ENCODE measurements at places on chromosomes 13 and 19.

- no peak for DNase-seq
Measured at GRCh38 chr19:42267644-42268141, 1.4 kb upstream of the CIC start.

DNA sequence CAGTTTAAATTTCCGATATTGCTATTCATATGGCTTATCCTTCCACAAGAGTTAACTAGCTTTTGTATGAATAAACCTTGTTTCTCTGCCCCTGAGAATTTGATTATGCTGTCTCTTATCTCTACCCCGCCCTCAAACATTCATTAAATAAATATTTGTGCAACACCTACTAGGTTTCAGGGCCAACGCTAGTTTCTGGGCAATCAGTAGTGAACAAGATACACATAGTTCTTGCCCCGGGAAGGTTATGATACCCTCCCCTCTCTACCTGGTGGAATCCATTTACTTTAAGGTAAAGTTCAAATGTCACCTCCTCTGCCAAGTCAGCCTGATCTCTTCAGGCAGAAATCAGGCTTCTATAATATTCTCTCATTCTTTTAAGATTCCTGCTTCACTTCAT is 16.6 kb upstream of the USP12 start:
- DNase-seq = no peak

DNA sequence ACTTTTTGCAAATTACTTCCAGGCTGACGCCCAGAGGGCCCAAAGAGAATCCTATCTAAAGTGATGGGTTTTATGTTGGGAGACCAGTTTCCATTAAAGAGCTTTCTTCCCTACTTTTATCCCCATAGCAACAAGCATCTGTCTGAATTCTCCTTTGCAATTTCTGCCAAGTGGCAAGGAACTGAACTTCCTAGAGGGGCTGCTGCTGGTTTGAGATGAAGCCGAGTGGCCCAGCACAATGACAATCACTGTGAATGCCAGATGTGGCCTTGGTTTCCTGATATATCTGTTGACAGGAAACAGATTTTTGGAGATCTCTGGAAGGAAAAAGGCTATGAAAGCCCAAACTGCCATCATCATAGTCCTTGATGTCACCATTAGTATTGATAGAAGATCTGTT is 198.6 kb downstream of the OXGR1 start:
- no peak for DNase-seq

- DNase-seq = no peak
Measured at GRCh38 chr13:51856027-51856736, 5.6 kb upstream of the CCDC70 start.

DNA sequence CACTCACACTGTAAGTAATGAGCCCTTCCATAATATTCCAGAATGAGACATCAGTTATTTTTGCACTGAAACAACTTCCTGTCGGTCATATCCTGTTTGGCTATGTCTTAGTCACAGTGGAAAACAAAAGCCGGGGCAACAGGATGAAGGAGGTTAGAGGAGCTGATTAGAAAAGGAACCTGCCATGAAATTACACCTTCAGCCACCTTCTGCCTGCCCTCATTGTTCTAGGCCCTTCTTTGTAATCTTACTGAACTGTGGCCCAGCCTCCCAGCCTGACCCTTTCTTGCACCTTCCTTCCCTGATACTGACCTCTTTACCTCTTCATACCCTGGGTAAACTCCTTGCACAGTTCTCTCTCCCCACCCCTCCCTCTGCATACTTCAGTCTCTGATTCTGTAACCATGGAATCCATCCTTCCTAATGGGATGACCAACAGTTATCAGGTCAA is 67.3 kb downstream of the DOCK9 start:
- DNase-seq = no peak

DNA sequence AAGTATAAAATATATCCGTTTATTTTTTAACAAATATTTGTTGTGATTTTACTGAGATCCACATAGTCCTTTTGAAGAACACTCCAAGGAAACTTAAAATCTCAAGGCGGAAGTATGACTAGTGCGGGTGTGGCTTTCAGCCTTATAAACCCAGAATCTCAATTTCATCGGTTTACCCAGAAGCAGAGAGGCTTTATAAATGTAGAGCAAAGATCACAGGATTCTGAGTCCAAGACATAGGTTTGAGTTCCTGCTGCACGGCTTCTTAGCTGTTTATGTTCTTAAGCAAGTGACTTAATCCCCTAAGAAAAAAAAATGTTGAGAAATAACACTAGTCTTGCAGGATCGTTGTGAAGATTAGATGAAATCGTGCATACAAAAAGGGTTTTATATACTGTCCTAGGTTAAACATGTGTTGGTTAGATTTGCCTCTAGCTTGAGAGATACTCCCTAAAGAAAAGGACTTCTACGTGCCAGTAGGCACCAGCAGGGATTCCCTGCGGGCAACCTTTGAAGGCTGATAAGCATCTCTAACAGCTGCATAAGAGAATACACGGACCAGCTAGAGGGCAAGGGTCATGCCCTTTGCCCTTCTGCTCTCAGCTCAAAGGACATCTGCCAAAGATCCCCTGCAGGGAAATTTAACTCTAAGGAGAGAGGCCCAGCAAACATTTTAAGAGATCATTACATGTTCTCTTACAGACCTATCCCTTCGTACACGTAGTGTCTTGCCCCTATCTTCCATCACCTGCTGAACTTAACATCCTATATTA is 130.4 kb upstream of the MIR17HG start:
- DNase-seq = no peak

GRCh38 chr19:2231621-2232221 is 4.4 kb downstream of the PLEKHJ1 start:
- DNase-seq = no peak

GRCh38 chr13:51765142-51765515 is 38.8 kb downstream of the DHRS12 start:
- DNase-seq = no peak

DNA sequence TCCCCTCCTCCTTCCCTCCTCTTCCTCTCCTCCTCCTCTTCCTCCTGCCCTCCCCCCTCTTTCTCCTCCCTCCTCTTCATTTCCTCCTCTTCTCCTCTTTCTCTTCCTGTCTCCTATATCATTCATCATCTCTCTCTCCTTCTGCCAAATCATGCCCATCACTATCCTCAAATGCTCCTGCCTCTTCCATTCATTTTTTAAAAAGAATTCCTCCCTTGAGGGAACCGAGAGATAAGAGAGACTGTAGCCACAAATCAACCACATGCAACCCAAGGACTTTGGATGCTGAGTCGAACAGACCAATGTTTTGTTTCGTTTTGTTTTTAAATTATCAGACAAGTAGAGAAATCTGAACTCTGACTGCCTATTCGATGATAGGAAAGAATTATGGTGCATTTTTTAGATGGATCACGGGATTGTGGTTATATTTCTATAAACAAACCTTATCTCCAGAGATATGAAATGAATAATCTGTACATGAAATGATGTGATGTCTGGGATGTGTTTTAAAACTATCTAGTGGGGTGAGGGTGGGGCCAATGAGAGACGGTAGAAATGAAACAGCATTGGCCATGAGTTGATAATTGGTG is 9.5 kb upstream of the ZNF541 start:
- DNase-seq = no peak

- no peak for DNase-seq
Measured at GRCh38 chr13:106690779-106691178, 122.8 kb upstream of the ARGLU1 start.

DNA sequence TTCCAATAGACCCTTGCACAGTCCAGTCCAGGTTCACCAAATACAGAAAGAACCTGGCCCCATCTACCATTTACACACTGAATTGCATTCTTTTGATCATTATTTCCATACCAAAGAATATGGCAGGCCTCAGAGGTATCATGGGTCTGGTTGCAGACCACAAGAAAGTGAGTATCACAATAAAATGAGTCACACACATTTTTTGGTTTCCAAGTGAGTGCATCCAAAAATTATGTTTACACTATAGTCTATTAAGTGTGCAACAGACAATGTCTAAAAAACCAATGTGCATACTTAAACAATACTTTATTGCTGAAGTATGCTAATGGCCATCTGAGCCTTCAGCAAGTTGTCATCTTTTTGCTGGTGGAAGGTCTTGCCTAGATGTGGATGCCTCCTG is 105.3 kb downstream of the SPACA7 start:
- no peak for DNase-seq

GRCh38 chr19:30733826-30734550 is 361.8 kb downstream of the ZNF536 start:
- DNase-seq = no peak

- DNase-seq = no peak
Measured at GRCh38 chr13:95862408-95862807, 185.5 kb downstream of the DNAJC3 start.

- no peak for DNase-seq
Measured at GRCh38 chr19:32203161-32203560, 142.2 kb upstream of the ZNF507 start.

DNA sequence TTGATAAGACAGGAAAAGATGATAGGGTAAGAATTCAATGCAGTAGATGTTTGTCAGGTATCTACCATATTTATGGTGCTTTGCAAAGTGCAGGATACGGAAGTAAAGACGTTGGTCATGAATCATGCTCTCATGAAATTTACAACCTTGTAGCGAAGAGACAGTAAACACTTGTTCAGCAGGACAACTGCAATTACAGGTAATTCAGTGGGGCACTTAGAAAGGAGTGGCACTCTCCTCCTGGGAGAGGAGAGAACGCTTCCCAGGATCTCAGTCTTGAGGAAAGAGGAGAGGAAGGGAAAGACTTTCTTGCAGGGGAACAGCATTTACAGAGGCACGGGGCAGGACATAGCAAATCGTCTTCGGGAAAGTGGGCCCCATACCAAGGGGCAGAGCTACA is 46.4 kb downstream of the SOX1 start:
- no peak for DNase-seq

DNA sequence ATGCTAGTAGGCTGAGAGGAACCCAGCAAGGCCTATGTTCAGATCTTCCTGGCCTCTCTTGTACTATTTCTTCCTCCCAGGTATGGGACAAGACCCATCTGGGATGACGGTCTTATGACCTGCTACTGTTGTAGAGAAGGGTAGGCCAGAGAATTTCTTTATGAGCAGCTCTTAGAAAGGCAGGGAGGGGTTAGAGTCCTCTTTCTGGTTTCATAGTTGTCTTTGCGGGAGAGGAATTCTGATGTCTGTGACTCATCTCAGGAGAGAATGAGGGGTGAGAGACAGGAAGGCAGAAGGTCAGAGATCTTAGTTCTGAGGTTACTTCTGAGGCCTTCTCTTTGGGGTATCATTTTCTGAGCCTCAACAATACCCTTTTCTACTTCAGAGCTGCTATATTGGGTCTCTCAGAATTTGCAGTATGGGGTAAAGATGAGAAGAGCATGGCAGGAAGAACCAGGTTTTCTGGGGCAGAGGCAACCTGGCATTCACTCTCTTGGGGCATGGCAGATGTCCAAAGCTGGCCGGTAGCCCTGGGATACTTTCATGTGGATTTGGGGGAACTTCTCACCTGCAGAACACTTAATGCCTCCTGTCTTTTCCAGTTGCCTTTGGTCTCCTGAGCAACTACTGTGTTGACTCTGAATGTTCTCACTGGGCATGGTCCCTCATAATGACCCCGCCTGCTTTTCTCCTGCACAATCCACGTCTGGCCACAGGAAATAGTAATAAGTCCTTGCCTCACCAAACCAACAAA is 154.4 kb downstream of the GGACT start:
- DNase-seq = no peak

DNA sequence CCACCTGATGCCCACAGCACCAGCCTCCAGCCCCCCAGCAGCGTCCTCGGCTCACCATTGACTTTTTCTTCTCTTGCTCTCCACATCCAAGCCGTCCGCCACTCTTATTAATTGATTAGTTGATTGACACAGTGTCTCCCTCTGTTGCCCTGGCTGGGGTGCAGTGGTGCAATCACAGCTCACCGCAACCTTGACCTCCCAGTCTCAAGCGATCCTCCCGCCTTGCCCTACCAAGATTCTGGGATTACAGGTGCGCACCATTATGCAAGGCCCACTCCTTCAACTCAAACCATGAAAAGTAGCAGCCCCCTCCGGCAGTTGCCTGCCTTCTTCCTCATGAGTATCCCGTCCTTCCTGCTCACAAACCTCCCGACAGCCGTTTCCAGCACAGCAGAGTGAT is 921 bp upstream of the TEX29 start:
- no peak for DNase-seq
